Regular cardiac myocyte (primary cell): ENCODE measurements at places on chromosomes 7 and 10. TPM values are rescaled to one million over a fixed set of nuclear protein-coding genes. Genes with fewer than 3 reads are reported as not detected.

The SIRT1 gene
- 11.6 and 12.7 TPM in 2 replicates for total RNA-seq

The BHLHA15 gene
- total RNA-seq: 0.77 and 2.8 TPM in 2 replicates

The CPA2 gene
- total RNA-seq: not detected in 2 replicates

The LIPN gene
- not detected in 2 replicates for total RNA-seq

The COL13A1 gene
- total RNA-seq: 27.6 and 44.3 TPM in 2 replicates

The ELFN1 gene
- total RNA-seq: 0.38 and 0.56 TPM in 2 replicates

The PON3 gene
- total RNA-seq: under 0.01 TPM in 2 replicates

The SPDYE16 gene
- 0.56 TPM in 1 of 2 replicates, not detected in the other for total RNA-seq

The ECHDC3 gene
- 3.4 and 14.6 TPM in 2 replicates for total RNA-seq

The SEMA3D gene
- 7.0 and 13.2 TPM in 2 replicates for total RNA-seq

The FANK1 gene
- total RNA-seq: 5.4 and 22.0 TPM in 2 replicates
